ENCODE measurements at places on chromosomes 13 and 19. TPM values are rescaled to one million over a fixed set of nuclear protein-coding genes. Genes with fewer than 3 reads are reported as not detected.
A peak's percentile ranks its signal among the peaks of the same experiment; 100 is the strongest.

Gene OLFM4
- 144 TPM for total RNA-seq

Gene ZNF534
- total RNA-seq = not detected

Gene ZNF135
- total RNA-seq = 16.2 TPM

Gene TGFBR3L
- not detected for total RNA-seq

Gene POU2F2
- 1.6 TPM for total RNA-seq

DNA sequence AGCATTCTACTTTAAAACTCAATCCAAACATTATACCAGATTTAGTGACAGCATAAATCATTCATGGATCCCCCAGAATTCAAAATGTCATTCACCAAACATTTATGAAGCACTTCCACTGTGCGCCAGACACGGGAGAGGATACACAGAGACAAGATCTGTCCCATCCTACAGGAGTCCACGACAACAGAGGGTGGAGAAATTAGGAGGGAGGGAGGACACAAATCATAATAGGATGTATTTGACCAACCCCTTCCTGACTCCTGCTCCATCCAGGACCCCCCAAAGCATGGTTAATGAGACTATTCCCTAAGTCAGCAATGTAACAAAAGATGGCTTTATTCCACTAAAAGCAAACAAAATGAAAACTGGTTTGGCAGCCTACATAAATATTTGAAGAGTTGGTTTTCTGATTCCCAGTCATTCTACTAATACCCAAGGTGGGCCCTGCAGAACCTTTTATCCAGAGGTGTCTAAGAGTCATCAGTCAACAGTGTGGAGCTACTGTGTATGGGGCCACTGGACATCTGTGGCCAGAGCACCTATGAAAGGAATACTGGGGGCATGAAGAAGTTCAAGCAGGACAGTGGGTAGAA lies 62.8 kb upstream of the DOCK9 start:
- no peak for DNase-seq
- H3K36me3 ChIP-seq = no peaks in the 10 kb centered on the region
- H3K4me1 ChIP-seq = no peaks in the 10 kb centered on the region
- no peak overlapping the region for H3K4me3 ChIP-seq
- H3K27ac ChIP-seq = peak overlapping the region; percentile 48

- H3K4me1 ChIP-seq = no peaks in the 10 kb centered on the region
- H3K4me3 ChIP-seq = no peak overlapping the region
- H3K27ac ChIP-seq = no peak overlapping the region
- no peak for DNase-seq
- no peaks in the 10 kb centered on the region for H3K27me3 ChIP-seq
Observed at GRCh38 chr19:5251096-5252065, 89.2 kb downstream of the PTPRS start.

GRCh38 chr13:48585456-48585840 lies 52.6 kb upstream of the RCBTB2 start:
- H3K4me1 ChIP-seq = peaks cover 10% of the 10 kb centered on the region
- no peaks in the 10 kb centered on the region for H3K36me3 ChIP-seq

- no peaks in the 10 kb centered on the region for H3K27me3 ChIP-seq
- no peaks in the 10 kb centered on the region for H3K4me1 ChIP-seq
- peak overlapping the region; percentile 79 for H3K27ac ChIP-seq
- DNase-seq = no peak
- H3K36me3 ChIP-seq = no peaks in the 10 kb centered on the region
Observed at GRCh38 chr19:17420475-17420924, 653 bp downstream of the MVB12A start.

DNA sequence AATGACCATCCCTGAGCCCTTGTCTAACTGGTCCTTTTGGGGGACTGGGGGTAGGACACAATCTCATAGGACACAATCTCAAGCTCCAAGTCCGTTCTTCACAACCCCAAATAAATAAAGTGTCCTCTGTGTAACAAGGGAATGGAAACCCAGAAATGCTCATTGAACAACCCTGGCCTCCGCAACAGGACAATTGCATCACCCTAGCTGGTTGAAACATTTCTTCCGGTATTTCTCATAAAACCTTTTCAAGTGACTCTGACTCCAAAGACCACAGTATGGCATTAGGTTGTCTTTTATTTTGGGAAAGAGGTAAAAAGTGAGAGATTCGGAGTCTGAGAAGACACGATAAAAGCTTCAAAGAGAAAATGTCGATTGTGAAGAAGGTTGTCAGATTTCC lies 186.6 kb downstream of the ZNF536 start:
- DNase-seq = no peak
- H3K36me3 ChIP-seq = no peaks in the 10 kb centered on the region
- H3K4me1 ChIP-seq = no peaks in the 10 kb centered on the region
- no peak overlapping the region for H3K27ac ChIP-seq
- no peak overlapping the region for H3K4me3 ChIP-seq

GRCh38 chr13:97239943-97240787 lies 18.0 kb downstream of the MBNL2 start:
- H3K4me1 ChIP-seq = peaks cover 28% of the 10 kb centered on the region
- H3K36me3 ChIP-seq = no peaks in the 10 kb centered on the region
- no peaks in the 10 kb centered on the region for H3K27me3 ChIP-seq

Measured in breast epithelium (tissue), 4 donors.